ENCODE measurements at places on chromosomes 2 and 18.

- DNase-seq = no peak
Measured at GRCh38 chr2:186690786-186691185, 3.1 kb upstream of the FAM171B start.

GRCh38 chr2:238714038-238714528, 133.8 kb upstream of the TWIST2 start:
- DNase-seq = no peak

GRCh38 chr2:75476761-75477160, 84.0 kb downstream of the EVA1A start:
- DNase-seq = no peak

DNA sequence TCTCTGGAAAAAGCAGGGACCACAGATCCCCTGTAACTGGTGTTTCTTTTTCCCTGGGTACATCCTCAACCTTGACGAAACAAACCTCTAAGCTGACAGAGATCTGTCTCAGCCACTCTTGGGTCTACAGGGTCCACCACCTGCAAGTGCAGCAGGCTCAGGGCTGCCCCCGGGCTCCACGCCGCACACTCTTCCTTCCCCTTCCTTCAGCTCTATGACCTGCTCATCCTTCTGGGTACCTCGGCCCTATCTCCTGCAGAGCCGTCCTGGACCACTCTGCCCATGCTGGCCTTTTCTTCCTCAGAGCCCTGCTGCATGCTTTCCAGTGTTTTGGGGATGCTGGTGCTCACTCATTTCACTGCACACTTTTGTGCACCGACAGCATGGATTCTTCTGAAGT, 27.5 kb downstream of the TUBB6 start:
- DNase-seq = no peak

GRCh38 chr18:5543036-5543680, 639 bp downstream of the EPB41L3 start:
- no peak for DNase-seq

- DNase-seq = no peak
Measured at GRCh38 chr2:59353306-59353921, 1112.3 kb upstream of the FANCL start.

- peak; percentile 67 for DNase-seq
Measured at GRCh38 chr2:237122214-237122666, 36.6 kb downstream of the COPS8 start.

GRCh38 chr2:129748653-129749052, 230.8 kb upstream of the RAB6C start:
- DNase-seq = no peak

DNA sequence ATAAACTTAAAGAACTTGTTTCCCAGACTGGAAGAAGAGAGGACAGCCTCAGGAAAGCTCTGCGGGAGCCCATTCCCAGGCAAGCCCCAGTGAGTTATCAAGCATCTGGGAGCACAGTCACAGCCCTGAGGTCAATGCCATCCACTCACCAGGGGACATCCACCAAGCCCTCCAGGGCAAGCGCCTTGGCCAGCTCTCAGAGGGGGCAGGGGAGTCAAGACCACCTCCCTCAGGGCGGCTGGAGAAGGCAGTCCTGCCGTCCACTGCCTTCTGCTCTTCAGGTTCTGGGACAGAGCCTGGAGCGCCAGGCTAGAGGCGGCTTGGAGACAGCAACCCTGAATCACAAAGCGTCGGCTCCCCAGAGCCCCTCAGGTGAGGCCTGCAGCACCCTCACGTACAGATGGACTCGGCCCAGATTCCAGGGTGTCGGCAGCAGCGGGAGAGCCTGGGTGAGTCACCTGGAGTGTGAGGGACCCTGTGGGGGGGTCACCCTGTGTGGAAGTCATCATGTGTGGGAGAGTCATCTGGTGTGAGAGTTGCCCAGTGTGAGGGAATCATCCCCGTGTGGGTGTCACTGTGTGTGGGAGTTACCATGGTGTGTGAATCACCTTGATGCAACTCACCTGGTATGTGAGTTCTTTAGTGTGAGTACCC, 100.9 kb upstream of the TEX51 start:
- no peak for DNase-seq

- DNase-seq = no peak
Measured at GRCh38 chr2:52356556-52356955, 1324.6 kb upstream of the NRXN1 start.

DNA sequence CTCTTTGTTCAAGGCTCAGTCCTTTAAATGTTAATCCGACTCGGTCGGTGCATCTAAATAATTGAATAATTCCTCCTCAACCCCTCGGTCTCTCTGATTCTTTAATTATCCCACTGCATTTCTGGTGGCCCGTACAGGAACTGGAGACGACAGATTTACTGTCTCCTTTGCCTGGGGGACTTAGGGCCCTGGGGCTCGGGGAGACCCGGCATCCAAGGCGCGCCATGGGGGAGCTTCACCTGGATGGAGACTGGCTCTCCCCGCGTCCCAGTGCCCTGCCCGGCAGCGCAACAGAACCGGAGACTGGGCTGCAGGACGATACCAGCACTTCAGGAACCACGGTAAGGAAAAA, 47.7 kb upstream of the SELENOI start:
- no peak for DNase-seq

- DNase-seq = no peak
Measured at GRCh38 chr2:12479065-12479601, 237.6 kb upstream of the TRIB2 start.

- no peak for DNase-seq
Measured at GRCh38 chr2:183063083-183063482, 15.5 kb upstream of the DUSP19 start.

- no peak for DNase-seq
Measured at GRCh38 chr2:216229277-216229914, 120.2 kb downstream of the XRCC5 start.

- DNase-seq = no peak
Measured at GRCh38 chr18:31426021-31426420, 21.5 kb upstream of the DSG3 start.

DNA sequence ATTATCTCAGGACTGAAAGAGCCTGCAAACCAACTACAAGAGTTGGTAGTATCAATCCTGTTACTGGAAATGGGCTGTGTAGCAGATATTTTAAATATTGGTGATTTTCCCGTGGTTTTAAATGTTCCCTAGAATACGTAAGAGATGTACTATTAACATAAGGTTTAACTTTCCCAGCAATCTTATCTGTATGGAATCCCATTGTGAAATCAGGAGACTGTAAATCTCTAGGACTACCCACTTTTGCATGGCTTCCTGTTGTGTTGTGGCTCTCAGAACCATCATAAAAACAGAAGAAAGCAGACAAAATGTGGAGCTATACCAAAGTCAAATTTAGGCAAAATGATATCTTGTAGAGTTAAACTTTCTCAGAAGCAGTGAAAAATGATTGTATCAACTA, 641.5 kb upstream of the SETBP1 start:
- DNase-seq = no peak

GRCh38 chr18:67265464-67266245, 250.9 kb downstream of the DSEL start:
- no peak for DNase-seq

GRCh38 chr2:226661789-226662545, 137.7 kb downstream of the IRS1 start:
- DNase-seq = peak; percentile 70

DNA sequence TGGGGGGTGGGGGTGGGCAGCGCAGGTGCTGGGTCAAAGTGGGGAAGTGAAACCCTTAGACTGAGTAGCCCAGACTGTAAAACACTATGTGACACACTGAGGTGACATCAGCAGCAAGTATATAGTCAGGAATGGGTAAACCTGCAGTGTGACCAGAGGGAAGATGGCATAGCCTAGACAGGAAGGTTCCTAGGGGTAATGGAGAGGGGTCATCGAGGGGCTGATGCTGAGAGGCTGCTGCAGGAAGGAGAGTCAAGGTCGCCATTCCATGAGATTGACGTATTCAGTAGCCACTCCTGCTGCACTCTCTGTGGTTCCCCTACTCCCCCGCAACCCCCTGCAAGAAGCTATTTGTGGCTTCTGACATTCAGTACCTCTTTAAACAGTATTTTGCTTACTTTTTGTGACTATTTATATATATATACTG, 111.7 kb downstream of the CHST9 start:
- no peak for DNase-seq

DNA sequence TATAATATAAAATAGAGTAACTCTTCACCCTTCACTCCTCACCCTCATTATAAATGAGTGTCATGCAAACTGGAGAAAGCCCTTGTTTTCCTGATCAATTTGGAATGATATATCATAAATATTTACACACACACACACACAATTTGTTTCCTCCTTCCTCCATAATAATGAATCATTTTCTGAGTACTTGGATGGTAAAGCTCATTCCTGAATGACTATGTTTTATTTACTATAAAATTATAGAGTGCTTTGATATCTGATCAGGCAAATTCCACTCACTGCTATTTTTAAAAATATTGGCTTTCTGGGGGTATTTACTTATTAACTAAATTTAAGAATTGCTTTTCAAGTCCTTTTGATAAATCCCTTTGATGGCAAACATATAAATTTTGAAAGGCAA, 1125.5 kb upstream of the CNTNAP5 start:
- no peak for DNase-seq

Data from RWPE2 (cell line).